ENCODE measurements at places on chromosomes 5 and 9. TPM values are rescaled to one million over a fixed set of nuclear protein-coding genes. Genes with fewer than 3 reads are reported as not detected.

The ZFP2 gene
- total RNA-seq: 0.18 TPM

The DAP gene
- 56.6 TPM for total RNA-seq

The PCDHA1 gene
- total RNA-seq: 0.07 TPM

The MPDZ gene
- total RNA-seq: not detected

The AFAP1L1 gene
- not detected for total RNA-seq

The SEMA6A gene
- not detected for total RNA-seq

DNA sequence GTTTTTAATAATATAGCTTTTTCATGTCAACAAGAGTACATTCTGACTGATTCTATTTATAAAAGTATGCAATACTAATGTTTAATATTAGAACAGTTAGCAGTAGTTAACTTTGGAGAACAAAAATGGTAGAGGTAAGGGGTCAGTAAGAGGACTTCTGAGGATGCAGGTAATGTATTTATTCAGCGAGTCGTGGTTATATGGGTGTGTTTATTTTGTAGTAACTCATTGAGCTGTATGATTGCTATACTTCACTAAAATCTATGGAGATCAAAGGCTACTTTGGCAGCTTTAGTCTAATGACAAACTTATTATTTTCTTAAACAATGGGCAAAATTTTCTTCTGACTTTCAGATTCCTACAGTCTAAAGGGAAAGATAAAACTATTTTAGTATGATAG is 146.5 kb downstream of the COMMD10 start:
- DNase-seq: no peak
- H3K4me1 ChIP-seq: no peaks in the 10 kb centered on the region
- no peak overlapping the region for H3K4me3 ChIP-seq

GRCh38 chr9:113185271-113185670 is 34.5 kb downstream of the SLC31A2 start:
- H3K27me3 ChIP-seq: no peaks in the 10 kb centered on the region
- H3K4me3 ChIP-seq: no peak overlapping the region
- peaks cover 4% of the 10 kb centered on the region for H3K4me1 ChIP-seq

DNA sequence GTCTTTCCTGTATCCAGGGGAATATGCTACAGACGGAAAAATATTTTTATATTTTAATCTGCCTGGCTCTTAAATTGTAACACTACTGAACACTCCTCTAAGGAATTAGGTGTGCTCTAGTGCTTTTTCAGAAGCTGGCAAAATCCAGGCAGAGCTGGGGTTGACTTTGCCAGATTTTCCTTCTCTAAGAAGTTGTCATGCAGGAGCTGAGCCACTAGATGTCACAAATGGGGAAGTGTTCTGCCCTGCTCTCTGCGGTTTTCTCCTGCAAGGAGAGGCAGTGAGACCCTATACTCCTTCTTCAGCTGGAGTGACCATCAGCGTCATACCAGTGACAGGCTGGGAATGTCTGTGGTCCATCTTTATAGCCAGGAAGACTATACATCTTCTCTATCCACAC is 112.5 kb downstream of the HAPLN1 start:
- H3K4me3 ChIP-seq: no peak overlapping the region
- H3K27ac ChIP-seq: no peak overlapping the region
- no peak for DNase-seq

DNA sequence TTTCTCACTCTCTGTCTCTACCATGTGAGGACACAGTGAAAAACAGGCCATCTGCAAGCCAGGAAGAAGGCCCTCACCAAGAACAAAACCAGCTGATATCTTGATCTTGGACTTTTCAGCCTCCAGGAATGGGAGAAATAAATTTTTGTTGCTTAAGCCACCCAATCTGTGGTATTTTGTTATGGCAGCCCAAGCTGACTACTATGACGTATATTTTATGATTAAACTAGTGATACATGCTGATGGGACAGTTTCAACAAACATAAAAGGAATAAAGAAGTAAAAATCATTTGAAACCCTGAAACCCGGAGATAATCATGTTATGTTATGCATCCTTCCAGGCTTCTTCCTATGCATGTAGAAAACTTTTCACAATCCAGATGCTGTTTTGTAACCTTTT is 71.5 kb upstream of the ERBIN start:
- H3K27ac ChIP-seq: no peak overlapping the region
- H3K4me1 ChIP-seq: no peaks in the 10 kb centered on the region
- H3K4me3 ChIP-seq: no peak overlapping the region
- no peak for DNase-seq

- no peaks in the 10 kb centered on the region for H3K36me3 ChIP-seq
- H3K27me3 ChIP-seq: no peaks in the 10 kb centered on the region
- no peaks in the 10 kb centered on the region for H3K4me1 ChIP-seq
- no peak overlapping the region for H3K4me3 ChIP-seq
- no peak overlapping the region for H3K27ac ChIP-seq
Measured at GRCh38 chr5:15483351-15484097, 16.5 kb upstream of the FBXL7 start.

DNA sequence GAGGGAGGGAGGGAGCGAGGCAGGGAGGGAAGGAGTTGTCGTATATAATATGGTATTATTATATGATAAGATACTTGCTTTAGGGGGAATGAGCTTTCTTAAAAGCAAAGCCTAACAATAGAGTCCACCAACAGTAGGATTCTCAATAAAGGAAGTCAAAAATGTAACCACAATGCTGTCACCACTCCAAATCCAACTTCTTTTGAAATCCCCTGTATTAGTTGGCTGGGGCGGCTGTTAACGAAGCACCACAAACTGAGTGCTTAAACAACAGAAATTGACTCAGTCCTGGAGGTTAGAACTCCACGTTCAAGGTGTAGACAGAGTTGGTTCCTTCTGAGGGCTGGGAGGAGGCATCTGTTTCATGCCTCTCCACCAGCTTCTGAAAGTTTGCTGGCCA is 23.1 kb downstream of the GAS1 start:
- no peak for DNase-seq
- H3K4me1 ChIP-seq: no peaks in the 10 kb centered on the region
- H3K27me3 ChIP-seq: peaks cover 2% of the 10 kb centered on the region
- H3K4me3 ChIP-seq: no peak overlapping the region
- no peaks in the 10 kb centered on the region for H3K36me3 ChIP-seq

- DNase-seq: no peak
- H3K4me3 ChIP-seq: no peak overlapping the region
- peaks cover 6% of the 10 kb centered on the region for H3K36me3 ChIP-seq
- no peaks in the 10 kb centered on the region for H3K27me3 ChIP-seq
- peak overlapping the region; percentile 12 for H3K27ac ChIP-seq
Measured at GRCh38 chr5:59130431-59130830, 547.6 kb downstream of the RAB3C start.

DNA sequence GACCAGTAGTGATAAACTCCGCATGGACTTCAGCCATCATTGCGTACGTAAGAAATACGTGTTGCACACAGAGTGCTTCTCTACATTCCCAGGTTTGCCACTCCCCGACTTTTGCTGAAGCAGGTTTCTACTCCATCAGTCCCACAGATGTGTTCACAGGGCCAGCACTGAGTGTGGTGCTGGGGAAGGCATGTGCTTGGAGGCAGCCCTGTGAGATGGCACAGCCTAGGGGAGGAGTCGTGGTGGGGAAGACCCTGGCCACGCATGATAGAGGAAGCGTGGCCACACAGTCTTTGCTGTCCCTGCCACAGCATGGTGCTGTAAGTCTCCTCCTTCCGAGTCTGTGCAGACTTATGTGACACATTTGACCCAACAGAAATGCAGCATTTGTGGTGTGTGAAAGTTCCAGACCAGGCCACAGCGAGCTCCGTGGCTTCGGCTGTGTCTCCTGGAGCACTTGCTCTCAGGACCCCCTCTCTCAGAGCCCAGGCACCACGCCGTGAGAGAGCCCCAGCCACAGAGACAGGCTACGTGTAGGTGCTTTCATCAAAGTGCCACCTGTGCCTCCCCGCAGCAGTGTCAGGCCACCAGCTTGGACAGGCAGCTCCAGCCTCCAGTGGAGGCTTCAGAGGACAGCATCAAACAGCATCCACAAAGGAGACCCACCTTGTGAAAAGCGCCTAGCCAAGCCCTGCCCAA is 197.8 kb downstream of the AUH start:
- no peak for DNase-seq
- H3K27ac ChIP-seq: peak overlapping the region; percentile 98
- no peaks in the 10 kb centered on the region for H3K27me3 ChIP-seq
- peak overlapping the region; percentile 84 for H3K4me3 ChIP-seq

- no peaks in the 10 kb centered on the region for H3K36me3 ChIP-seq
- no peak for DNase-seq
- H3K4me1 ChIP-seq: no peaks in the 10 kb centered on the region
- no peak overlapping the region for H3K4me3 ChIP-seq
Measured at GRCh38 chr5:32848681-32849080, 137.6 kb downstream of the NPR3 start.

DNA sequence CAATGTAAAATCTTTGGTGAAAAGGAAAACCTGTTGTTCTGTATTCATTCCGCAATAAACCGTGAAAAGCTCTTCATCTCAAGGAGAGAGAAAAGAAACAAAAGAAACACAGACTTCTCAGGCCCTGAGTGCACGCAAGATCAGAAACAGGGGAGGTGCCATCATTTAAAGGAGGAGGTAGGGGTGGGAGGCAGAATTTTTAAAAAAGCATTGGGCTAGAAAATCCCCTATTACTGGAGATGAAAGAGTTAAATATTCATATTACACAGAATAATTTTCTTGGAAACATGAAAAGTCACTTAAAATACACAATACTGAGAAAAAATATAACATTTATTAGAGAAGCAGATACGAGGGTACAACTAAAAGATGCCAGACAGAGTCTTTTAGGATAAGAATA is 56.3 kb downstream of the USP20 start:
- peak overlapping the region; percentile 99 for H3K27ac ChIP-seq
- DNase-seq: no peak
- peak overlapping the region; percentile 82 for H3K4me3 ChIP-seq

- no peak for DNase-seq
- H3K27me3 ChIP-seq: no peaks in the 10 kb centered on the region
- H3K4me1 ChIP-seq: peaks cover 26% of the 10 kb centered on the region
- peak overlapping the region; percentile 3 for H3K27ac ChIP-seq
Measured at GRCh38 chr5:133062276-133062675, 10.5 kb downstream of the HSPA4 start.

- no peak for DNase-seq
- no peaks in the 10 kb centered on the region for H3K27me3 ChIP-seq
Measured at GRCh38 chr5:151258816-151259215, 5.8 kb downstream of the GM2A start.
